NCI-H2081 (cell line): ENCODE measurements at places on chromosomes 16 and 17.

DNA sequence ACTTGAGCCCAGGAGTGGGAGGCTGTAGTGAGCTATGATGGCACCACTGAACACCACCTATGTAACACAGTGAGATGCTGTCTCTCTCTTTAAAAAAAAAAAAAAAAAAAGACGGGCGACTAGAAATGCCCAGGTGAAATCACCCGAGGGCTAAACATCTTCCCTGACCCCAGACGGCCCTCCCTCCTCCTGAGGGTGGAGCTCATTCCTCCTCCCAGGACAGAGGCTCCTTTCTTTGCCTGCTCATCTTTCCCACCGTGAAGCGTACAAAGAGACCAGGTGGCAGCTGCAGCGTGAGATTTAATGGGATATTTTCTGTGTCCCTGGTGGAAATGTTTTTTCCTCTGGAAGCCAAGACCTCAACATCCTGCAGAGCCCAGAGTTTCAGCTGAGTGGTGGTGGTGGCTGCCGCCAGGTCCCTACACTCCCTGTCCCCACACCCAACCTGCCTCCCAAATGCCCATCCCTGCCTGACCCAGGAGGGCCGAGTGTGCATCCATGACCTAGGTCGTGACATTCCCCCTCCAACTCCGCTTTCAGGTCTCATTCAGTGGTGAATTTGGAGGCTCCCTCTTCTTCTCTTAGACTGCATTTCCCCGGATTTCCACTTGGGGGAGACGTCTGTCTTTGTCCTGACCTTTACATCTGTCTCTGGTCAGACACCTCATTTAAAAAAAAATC lies 14.4 kb upstream of the GPRC5B start:
- peak; percentile 43 for DNase-seq

DNA sequence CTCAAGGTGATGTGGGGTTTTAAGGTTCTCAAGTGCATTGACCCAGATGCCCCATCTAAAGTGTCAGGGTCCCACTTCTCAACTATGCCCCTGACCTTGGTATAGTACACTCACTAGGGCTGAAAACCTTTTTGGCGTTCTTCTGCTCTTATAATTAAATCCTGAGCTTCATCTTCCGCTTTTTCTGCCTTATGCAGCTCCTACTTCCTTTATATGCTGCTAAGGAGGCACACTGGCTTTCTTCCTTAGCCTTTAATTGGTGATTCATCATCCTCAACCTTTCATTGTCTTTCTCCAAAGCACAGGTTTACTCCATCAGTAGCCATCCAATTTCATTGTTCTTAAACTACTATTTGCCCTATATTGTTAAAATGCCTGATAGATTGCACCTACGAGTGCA lies 5.3 kb upstream of the NF1 start:
- DNase-seq = no peak

DNA sequence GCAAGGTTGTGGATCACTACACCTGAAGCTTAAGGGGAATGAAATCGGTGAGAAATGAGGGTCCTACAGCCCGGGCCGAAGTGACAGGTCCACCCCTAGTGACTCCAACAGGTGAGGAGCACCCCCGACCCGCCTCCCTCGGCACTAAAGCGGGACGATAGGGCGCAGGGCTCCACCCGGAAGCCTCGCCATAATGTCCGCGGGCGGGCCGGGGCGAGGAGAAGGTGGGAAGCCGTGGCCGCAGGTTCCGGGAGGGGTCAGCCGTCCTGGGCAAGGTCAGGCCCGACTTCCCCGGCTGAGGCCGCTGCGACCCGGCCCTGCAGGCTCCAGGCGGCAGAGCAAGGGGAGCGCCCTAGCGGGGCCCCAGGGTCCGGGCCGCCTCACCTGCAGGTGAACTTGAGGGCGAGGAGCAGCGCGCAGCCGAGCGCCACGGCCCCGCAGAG lies 543 bp downstream of the TXNDC11 start:
- no peak for DNase-seq

- peak; percentile 8 for DNase-seq
Measured at GRCh38 chr17:43874293-43874692, 27.3 kb downstream of the CD300LG start.

- DNase-seq = no peak
Measured at GRCh38 chr16:77744141-77744540, 21.8 kb downstream of the NUDT7 start.

DNA sequence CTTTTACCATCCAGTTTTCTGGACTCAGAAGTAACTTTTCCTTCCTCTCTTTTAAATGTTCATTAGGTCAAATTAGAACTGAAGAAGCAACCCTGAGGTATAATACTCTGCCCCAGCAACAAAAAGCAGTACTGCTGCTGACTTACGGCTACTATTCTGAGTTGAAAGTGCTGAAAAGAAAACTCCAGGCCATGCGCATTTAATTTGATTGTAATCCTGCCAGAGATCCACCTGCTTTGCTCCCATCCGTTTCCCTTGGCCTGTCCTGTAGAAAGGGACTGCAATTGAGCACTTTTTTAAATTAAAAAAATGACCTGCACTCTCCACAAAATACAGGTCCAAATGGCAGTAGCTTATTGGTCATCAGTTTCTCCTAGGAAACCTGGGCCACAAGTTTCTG lies 61.6 kb downstream of the PITPNC1 start:
- DNase-seq = no peak

GRCh38 chr17:65362826-65363225 lies 198.6 kb downstream of the AXIN2 start:
- DNase-seq = no peak

- no peak for DNase-seq
Measured at GRCh38 chr16:80527297-80527696, 13.5 kb upstream of the DYNLRB2 start.

DNA sequence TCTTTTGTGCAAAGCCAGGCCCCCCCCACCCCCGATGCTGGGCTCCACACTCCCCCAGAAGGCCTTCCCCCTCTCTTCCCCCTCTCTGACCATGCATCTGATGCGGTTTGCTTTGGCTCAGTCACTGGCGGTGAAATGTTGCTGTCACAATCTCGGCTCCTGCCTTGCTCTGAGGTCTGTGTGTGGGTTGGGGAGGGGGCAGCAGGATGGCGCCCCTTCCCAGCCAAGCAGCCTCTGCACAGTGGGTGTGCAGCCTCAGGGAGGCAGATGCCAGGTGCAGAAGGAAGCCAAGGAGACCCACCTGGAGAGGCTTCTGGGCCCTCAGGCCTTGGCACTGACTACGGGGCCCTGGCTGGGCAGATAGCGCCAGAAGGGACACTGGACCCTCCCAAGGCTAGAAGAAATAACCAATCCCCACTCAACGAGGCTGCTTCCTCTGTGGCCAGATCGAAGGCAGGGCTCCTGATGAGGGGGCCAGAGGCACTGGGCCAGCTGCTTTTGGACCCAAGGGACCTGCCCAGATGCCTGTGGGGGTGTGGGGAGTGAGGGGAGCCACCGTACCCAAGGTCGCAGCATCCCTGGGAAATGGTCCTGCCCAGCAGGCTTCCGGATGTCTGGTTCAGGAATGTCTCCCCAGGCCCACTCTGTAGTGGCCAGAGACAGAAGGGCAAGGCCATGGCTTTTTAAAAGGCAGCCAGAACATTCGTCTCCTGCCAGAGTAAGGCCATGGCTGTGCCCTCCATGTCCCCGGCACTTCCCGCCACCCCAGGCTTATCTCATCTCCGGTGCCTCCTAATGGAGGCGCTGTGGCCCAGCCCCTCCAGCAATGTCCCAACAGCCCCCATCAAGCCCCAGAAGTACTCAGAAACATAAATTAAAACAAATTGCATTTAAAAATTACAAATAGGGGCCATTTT lies 43.4 kb upstream of the SLC38A10 start:
- DNase-seq = no peak

GRCh38 chr17:31843070-31843745 lies 15.8 kb downstream of the COPRS start:
- no peak for DNase-seq
